ENCODE measurements at places on chromosomes 12 and 14.

DNA sequence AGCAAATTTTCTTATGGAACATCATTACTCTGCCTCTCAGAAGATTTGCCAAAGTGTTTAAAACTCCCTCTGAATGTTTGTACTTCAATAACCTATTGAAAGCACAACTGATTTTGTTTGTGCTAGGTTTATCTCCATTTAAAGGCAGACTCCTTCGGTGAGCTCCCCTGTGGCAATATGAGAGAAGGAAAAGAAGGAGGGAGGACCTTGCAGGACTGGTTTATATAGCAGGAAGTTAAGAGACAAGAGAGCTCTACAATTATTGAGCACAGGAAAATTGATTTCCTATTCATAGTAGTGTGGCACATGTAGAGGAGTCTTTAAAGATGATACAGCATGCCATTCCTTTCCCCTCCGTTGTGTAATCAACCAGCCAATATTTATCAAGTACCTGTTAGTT, 75.5 kb downstream of the PDE3A start:
- no peak for DNase-seq

- no peak for DNase-seq
These were observed 5.5 kb upstream of the HCFC2 start for GRCh38 chr12:104058802-104059201.

DNA sequence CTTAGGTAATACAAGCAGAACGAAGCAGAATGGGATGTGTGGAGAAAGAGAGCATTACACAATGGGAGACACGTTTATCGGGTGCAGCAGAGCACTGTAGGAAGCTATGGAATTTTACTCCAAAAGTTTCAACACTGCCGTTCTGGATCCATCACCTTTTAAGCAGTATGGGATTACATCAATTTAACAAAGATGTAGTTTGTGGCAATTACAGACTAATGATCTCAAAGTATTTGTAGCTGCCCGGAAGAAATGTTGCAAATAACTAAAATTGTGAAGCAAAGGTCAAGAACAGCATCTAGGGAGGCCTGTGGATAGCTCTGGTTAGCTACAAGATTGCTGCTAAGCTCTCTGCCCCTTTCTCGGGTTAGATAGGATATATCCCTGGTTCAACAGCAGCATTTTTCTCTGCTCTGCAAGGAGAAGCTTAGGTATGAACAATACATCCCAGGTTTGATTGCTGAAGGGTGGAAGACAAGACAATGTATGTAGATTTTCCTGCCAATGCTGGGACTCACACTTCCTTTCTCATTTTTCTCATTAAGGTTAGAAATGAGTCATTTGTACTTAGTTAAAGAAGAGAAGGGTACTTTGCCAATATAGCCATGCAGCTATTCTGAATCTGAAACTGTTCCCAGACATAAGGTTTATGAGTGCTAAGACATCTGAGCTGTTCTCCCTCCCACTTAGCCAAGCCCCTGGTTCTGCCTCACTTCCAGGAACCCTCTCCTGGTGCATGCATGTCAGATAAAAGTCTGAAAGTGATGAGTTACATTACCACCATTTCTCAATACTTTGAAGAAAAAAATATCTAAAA, 75.0 kb upstream of the HIF1A start:
- DNase-seq = no peak

DNA sequence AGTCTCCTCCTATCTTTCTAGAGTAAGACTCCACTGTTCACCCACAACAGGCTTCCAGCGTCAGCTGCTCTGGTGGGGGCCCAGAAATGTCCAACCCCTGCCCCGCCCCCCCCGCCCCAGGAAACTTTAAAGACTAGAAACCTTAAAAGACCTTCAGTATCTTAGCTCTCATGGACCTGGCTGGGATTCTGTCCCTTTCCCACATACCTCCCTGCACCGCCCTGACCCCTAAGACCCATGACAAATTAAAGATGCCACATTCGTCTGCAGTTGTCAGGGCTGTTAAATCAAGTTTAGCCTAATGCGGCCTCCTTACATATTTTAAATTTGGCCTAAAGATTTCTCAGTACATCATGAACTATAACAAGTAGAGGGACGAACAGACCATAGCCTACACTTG, 10.0 kb upstream of the SERPINA10 start:
- DNase-seq = no peak

DNA sequence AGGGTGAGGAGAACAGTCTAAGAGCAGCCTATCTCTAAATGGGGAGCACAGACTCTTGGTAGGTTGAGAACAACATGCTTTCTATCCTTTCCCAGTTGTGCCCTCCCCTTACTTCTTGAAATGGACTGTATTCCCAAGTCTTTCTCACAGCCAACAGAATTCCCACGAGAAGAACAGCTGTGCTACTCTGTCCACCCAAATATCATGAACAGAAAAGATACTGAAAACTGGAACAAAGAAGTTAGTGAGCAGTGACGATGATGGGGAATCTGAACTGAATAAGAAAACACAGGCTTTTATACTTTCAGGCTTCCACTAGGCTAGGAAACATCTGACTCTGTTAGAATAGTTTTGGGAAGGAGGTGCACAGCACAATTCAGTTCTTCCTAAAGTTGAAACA, 3.4 kb downstream of the NACA start:
- no peak for DNase-seq

- no peak for DNase-seq
These were observed 356.7 kb upstream of the DIO2 start for GRCh38 chr14:80567905-80568536.

GRCh38 chr14:65472189-65472588, 59.7 kb downstream of the FUT8 start:
- DNase-seq = no peak

GRCh38 chr14:46404865-46405811, 246.4 kb downstream of the RPL10L start:
- no peak for DNase-seq

DNA sequence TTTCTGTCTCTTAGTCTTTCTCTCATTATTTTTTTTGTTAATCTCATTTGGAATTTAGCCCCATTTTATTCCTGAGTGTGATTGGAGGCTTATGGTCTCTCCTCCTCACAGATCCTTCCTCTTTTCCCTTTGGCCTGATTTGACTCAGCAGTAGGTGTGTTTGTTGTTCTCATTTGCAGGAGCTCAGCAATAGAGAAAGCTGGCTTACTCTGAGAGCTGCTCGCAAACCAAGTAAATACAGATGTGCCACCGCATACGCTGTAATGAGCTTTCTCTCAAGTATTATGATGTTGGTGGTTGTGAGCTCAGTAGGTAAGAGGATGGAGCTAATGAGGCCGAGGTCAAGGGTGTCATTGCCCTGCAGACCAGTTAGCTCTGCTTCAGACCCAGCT, 206.5 kb downstream of the ETV6 start:
- DNase-seq = no peak

DNA sequence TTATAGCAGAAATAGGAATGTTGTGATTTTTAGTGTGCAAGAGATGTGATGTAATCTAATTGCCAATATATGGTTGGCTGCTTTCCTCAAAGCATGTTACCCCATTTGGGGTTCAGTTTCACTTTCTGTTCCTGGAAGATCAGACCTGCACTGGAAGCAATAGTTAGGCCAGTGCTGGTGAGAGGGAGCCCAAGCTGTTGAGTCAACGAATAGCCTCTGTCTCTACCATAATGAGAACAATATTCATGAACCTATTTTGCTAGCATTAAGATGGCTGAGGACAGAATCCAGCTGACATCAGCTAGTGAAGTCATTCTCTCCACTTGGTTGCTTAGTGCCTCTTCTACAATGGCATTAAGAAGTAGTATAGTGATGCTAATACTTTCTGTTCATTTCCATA, 379.9 kb upstream of the DCN start:
- DNase-seq = no peak

DNA sequence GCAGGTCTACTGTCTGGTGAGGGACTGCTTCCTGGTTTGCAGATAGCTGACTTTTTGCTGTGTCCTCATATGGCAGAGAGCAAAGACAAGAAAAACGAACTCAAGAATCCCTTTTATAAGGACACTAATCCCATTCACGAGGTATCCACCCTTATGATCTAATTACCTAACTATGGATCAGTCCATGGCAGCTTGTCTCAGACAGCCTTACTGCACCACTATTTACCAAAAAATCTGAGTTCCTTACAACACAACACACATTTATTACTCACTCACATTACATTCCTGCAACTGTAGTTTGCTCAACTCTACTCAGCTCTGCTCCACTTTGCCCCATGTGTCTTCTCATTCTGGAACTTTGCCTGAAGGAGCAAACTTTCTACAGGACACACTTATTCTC, 10.1 kb upstream of the SLC6A15 start:
- DNase-seq = no peak

GRCh38 chr14:24694680-24695079, 60.7 kb upstream of the GZMB start:
- no peak for DNase-seq

DNA sequence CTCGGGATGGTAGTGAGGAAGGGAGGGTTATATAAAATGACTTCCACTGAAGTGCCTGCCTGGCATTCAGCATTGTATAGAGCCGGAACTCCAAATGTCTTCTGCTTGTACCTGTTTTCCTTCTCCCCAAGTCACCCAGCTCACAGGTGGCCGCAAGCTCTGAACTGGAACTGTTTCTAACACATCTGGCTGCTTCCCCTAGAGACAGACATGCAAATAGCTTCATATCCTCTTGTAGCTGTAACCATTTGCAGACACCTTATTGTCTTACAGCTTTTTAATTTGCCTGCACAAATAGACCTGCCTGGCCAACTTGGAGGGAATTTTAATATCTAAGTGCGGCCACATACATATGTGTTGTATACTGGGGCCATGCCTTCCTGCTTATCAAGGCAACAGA, 126.0 kb downstream of the CHST11 start:
- DNase-seq = no peak

GRCh38 chr12:64976131-64976530, 145.0 kb downstream of the WIF1 start:
- no peak for DNase-seq

DNA sequence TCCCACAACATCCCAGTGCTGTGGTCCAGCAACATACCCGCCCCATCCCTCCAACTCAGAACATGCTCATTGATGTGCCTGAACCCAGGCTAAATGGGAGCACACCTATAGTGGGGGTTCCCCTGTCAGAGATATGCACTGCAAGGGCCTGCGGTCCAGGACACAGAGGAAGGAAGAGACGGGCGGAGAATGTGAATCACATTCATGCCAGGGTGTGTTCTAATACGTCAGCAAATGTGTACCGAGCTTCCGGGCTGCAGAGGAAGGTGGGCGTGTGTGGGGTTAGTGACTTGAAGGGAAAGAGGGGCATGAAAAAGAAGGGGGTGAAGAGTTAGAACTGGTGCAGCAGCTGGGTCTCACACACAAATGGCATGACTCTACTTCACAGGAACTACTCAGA, 83.7 kb downstream of the DPF3 start:
- DNase-seq = no peak

GRCh38 chr12:66051361-66051760, 79.2 kb downstream of the LLPH start:
- DNase-seq = no peak

DNA sequence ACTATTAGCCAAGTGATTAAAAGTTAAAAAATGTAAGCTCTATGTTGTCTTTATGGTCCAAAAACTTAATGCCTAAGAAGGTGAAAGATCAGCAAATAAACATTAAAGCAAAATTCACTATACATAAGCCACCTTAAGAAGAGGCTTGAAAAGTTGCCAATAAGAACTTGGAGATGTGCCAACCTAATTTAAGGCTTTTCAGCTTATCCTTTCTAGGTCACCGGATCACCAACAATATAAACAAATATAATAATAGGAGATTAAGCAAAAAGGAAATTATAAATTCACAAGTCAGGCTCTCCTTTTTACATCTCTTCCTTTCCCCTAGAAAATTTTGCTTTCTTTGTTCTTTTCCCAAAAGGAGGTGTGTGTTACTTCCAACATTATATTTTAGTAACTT, 30.9 kb downstream of the SLC2A3 start:
- peak; percentile 31 for DNase-seq

- DNase-seq = no peak
These were observed 42.4 kb downstream of the TRIP11 start for GRCh38 chr14:91997492-91997891.

GRCh38 chr12:38162013-38162412, 154.6 kb upstream of the ALG10B start:
- DNase-seq = no peak

DNA sequence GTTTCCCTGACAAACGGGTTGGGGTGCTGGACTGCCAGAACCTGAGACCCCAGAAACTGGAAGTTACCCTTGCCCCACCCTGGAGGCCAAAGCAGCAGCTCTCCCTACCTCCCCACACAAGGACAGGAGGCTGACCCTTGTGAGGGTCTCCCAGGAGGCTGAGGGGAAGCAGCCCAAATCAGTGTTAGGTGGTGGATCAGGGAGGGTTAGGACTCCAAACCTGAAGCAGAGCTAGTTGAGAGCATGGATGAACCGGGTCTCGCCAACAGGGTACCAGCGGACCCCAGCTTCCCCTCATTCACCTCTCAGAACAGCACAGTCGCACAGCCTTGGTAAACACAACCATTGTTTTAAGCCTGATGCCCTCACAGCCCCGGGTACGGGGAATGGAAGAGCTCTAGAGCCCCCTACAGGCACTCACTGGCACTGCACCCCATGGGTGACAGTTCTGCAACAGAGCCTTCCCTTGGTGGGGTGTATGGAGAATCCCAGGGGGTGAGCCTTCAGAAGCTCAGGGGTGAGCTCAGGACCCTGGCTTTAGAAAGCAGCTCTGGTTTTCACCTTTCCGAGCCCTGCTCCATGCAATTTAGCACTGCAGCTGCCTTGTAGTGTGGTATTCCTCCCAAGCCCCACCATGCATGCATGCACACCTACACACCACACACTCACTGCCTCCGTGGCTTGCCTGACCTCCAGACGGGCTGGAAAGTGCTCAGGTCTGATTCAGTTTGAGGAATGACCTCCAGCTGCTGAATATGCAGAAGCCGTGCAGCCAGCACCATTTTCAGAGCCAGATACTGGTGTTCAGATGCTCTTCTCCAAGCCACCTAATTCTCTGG, 11.2 kb downstream of the ESRRB start:
- DNase-seq = peak; percentile 88

DNA sequence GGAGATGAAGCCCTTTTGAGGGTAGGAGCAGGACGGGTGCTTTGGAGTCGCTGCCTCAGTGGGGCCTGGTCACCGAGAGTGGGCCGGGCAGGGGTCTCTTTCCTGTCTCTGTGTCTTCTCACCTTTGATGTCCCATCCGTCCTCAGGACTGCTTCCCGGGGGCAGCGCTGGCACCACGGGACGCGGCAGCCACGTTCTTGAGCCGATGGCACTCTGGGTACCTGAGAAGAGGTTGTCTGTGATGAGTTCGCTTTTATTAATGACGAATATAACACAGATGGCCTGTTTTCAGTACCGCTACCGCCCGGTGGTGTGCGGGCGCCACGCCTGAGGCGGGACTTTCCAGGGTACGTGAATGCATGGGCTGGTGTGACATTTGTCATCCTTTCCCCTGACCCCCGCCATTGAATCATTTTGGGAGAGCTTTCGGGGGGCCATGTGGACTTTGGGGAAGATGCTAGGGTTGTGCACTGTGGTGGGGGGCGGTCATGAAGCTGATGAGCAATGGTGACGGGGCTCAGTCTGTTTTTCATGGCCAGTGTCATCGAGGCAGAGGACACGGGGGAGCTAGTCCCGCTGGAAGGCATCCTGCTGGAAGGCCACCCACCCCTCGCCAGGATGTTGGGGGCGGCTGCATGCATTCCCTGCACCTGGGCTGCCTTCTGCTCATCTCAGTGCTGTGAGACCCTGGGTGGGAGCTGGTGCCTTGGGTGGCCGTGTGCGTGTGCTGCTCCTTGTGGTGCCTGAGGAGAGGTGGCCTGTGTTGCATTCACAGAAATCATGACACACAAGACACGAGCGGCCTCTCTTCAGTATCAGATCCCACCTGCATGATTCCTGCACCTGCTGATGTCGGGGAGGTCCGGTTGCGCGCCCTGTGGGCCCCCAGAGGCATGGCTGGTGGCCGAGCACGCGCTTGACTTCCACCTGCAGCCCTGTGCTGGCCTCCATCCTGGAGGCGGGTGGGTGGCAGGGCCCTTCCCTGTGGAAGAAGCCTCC, 162.5 kb upstream of the RTL1 start:
- DNase-seq = no peak
